Activated CD4-positive, alpha-beta T cell treated with anti-CD3 and anti-CD28 coated beads, Interleukin-2, amount 10 ng/mL, durations not matched to agents 7 days and 5 days (primary cell): ENCODE measurements at places on chromosomes 2 and 18. TPM values are rescaled to one million over a fixed set of nuclear protein-coding genes. Genes with fewer than 3 reads are reported as not detected.

- no peak for DNase-seq
These were observed 198.2 kb upstream of the SMAD7 start for GRCh38 chr18:49149011-49149410.

GRCh38 chr2:5657231-5657630 lies 35.0 kb upstream of the SOX11 start:
- DNase-seq = no peak

- DNase-seq = no peak
These were observed 942 bp upstream of the CETN1 start for GRCh38 chr18:579238-579637.

- no peak for DNase-seq
These were observed 36.7 kb downstream of the TTC39C start for GRCh38 chr18:24051031-24051947.

GRCh38 chr2:134737671-134738070 lies 18.9 kb upstream of the TMEM163 start:
- no peak for DNase-seq

ABCG8 gene
- total RNA-seq = not detected

DNA sequence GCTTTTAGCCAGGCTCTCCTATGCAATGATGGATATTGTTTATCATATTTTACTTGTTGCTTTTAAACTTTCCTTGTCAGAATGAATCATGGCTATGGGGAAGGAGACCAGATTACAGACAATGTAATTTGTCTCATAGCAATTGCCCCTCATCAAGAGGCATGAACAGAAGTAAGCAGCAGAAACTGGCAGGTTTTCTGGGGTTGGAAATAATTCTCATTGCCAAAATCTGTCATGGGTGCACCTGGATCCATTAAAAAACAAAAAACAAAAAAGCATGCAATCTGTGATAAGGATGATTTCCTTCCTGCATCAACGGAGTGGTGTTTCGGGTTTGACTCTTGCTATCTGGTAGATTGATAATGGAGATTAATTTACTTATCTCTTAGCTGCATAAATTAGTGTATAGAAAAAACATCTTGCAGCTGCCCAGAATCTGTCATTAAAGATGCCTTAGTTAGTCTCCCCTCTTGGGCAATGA lies 419.6 kb downstream of the SOX11 start:
- no peak for DNase-seq

GRCh38 chr2:226423498-226423960 lies 376.1 kb downstream of the IRS1 start:
- DNase-seq = peak; percentile 62

GRCh38 chr18:63779386-63779785 lies 4.2 kb downstream of the SERPINB7 start:
- DNase-seq = no peak
